ENCODE measurements at places on chromosomes 3 and 15.
A peak's percentile ranks its signal among the peaks of the same experiment; 100 is the strongest.

- no peak for DNase-seq
Measured at GRCh38 chr15:59642351-59642750, 15.0 kb downstream of the GTF2A2 start.

DNA sequence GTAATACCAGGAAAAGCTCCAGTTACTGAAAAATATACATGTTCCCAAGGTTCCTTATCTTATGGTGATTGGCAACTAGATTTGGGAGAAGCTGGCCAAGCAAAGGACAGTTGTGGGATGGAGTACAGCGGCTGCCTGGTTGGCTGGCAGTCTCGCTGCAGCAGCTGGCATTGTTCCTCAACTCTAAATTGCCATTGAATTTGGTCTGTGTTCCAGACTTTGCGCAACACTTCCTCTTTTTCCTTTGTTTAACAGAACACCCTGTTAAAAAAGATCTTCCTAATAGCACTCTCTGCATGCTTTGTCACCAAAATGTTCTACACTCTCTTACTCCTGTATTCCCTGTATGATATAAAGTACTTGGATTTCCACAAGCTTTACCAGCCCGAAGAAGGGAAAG, 420.6 kb upstream of the RBMS3 start:
- no peak for DNase-seq

- no peak for DNase-seq
Measured at GRCh38 chr3:16334909-16335308, 69.9 kb downstream of the OXNAD1 start.

GRCh38 chr15:49622561-49622960, 1.7 kb downstream of the DTWD1 start:
- DNase-seq = no peak

DNA sequence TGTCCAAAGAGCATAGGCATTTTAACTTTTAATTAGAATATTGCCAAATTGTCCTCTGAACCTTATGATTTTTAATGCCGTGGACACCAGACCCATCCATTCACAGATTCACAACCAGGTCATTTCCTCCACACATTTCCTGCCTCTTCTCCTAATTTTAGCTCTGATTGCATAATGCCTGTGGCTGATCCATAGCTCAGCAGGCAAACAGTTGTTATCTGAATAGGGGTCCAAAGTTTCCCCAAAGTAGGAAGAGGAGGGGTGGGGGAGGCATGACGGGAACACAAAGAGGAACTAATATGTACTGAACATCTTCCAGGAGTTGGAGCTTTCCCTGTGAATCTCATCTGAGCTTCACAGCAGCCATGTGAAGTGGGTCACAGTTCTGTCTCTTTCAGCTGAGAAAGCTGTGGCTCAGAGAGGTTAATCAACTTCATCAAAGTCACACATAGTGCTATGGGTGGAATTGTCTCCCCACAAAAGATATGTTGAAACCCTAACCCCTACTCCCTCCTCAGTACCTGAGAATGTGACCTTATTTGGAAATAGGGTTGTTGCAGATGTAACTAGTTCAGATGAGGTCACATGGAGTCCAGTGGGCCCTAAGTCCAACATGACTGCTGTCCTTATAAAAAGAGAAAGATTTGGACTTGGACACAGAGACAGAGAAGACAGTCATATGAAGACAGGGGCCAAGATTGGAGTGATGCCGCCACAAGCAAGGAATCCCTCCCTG, 106.7 kb upstream of the AGBL1 start:
- DNase-seq = no peak

GRCh38 chr15:79002581-79002980, 57.7 kb upstream of the CTSH start:
- DNase-seq = peak; percentile 38

- no peak for DNase-seq
Measured at GRCh38 chr15:65183865-65184159, 1.3 kb downstream of the CLPX start.

- DNase-seq = no peak
Measured at GRCh38 chr15:80081390-80081789, 21.9 kb downstream of the ZFAND6 start.

GRCh38 chr15:69610277-69610676, 157.7 kb downstream of the RPLP1 start:
- DNase-seq = no peak

DNA sequence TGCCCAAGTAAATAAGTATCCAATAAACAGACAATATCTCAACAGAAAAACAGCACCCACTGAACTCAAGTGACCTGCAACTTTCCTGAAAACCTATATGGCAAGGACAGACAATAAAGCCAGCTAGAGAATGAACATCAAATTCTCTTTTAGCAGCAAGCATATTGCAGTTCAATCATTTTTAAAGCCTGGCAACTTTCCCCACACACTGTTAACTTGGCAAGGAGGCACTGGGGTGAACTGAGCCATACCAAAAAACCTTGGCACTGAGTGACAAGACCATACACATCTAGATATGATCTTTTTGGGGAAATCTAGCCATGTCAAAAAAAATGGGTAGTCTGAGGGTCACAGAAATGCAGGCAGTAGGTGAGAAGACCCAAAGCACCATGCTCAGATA, 174.6 kb downstream of the STT3B start:
- no peak for DNase-seq

GRCh38 chr15:38810686-38811085, 246.1 kb upstream of the RASGRP1 start:
- no peak for DNase-seq

DNA sequence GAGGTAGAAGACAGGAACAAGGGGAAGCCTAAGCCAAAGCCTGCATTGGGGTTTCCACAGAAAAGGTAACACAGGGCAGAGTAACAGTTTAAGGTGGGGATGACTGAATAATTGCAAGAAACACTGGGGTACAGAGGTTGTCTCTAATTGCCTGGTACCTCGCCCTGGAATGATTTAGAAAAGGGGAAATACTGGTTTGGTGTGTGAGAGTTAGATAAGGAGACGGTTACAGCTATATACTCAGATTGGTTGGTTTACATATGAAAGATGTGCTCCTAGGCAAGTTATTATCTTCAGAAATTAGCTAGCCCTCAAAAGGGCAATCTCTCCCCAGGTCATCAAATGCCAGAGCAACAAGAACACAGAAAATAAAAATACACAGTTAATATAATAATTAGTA, 58.8 kb downstream of the SMARCC1 start:
- DNase-seq = no peak

GRCh38 chr3:198051836-198052235, 91.8 kb downstream of the LMLN start:
- DNase-seq = no peak

DNA sequence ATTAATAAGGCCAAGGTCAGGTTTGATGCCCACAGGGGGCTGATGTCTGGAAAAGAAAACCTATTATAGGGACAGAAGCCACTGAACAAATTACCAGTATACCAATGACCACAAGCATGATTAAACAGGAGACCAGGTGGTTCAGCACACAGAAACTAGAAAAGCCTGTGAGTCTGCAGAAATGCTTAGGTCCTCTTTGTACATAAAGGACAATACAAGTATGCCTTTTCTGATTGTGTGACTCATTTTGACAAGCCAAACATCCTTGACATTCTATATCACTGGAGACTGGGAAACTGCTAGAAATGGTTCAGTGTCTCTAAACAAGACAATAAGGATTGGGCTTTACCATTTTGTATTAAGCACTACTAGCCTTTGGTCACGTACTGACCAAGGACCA, 113.2 kb upstream of the MYO5C start:
- DNase-seq = no peak

DNA sequence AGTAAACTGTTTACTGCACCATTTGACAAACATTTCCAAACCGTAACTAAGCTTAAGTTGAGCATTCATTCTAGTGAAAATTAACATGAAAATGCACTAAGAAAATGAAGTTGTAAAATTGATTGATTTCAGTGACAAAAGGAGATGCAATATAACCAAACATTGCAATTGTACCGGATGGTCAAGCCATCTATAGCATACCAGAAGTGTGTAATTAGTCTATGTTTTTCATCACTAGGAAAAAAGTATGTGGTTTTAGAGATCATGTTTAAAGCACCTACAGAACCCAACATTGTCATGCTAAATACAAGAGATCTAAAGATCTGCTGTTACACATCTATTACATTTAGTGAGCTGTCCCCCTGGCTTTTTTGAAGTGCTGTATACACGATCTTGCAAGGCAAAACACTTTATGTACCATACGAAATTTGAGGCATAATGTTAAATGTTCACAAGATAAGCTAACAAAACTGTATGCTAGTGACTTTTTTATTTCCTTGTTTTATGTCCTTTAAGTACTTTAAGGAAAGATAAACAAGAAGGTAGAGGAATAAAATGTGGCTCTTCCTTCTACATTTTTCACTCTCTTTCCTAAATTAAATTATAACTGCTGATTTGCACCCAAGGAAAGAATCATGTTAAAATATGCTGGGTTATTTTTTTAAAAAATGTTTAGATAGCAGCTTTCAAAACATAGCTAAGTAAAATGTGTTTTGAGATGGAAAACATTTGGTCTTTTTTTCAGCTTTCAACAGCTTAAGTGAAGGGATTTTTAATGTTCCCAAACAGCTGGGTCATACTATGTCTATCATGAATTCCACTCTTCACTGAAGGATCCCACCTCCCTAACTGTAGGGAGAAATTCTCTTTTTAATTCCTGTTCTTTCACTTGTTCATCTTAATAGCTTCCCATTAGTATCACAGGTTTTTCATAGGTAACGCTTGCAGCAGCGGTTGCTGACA, 498.0 kb downstream of the MECOM start:
- no peak for DNase-seq

DNA sequence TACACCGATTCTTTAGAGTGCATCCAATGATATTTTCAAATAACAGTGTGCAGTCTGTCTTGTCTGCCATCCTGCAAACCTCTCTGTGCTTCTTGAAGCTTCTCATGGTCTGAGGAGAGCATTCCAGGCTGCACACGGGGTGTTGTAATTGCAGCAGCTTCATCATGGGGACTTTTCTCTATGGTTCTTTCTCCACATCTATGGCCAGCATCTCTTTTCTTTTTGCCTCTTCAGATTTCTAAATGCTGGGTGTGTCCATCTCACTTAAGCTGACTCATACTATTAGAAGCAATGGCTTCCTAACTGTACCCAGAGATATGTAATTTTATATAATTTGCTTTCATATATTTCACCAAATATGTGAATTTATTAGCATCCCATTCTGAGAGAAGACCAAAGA, 63.8 kb upstream of the EPHB3 start:
- no peak for DNase-seq

DNA sequence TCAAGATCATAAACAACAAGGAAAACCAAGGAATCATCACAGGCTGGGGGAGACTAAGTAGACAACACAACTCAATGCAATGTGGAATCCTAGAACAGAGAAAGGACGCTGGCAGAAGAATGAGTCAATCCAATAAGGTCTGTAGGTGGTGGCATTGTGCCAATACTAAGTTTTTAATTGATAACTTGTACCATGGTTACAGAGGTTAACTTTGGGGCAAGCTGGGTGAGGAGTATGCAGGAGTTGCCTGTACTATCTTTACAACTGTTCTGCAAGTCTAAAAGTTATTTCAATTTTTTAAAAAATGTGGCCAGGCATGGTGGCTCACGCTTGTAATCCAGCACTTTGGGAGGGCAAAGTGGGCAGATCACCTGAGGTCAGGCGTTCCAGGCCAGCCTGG, 46.2 kb downstream of the RORA start:
- no peak for DNase-seq

DNA sequence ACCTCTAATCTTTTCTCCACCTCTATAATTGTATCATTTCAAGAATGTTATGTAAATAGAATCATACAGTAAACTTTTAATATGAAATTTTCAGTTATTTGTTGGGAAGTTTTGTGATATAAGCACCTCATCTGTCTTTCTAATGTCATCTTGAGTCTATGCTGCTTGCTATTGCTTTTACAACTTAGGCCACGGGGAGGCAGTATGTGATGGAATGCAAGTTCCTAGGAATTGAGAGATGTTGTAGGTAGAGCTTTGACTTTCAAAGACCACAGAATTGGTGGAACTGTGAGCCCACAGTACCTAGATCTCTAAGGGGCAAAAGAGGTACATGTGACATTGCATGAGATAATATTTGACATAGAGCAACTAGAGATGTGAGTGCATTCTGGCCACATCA, 328.3 kb downstream of the MFSD1 start:
- DNase-seq = no peak

- DNase-seq = peak; percentile 61
Measured at GRCh38 chr3:43455233-43455632, 166.6 kb downstream of the ANO10 start.

DNA sequence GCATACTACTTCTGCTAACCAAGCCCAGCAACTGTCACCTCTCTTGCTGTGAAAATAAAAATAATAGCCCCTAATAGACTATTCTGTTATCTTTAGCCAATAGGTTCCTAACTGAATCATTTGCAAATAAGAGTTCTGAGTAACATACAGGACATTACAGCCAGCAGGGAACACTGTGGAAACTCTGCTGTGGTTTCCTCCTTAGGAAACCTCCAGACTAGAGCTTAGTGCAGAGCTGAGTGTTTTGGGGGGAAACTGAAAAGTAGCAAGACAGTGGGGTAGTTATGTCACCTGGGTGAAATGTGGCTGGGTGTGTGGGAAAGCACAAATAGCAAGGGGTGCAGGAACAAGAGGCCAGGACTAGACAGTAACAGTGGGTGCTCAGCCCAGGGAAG, 32.4 kb downstream of the DZIP1L start:
- DNase-seq = no peak

- DNase-seq = no peak
Measured at GRCh38 chr3:101725194-101725889, 928 bp downstream of the CEP97 start.

- DNase-seq = peak; percentile 4
Measured at GRCh38 chr3:121835465-121835801, 424 bp downstream of the EAF2 start.
